ENCODE measurements at places on chromosomes 2 and 18. TPM values are rescaled to one million over a fixed set of nuclear protein-coding genes. Genes with fewer than 3 reads are reported as not detected.

- H3K4me3 ChIP-seq, result no peak overlapping the region
- peaks cover 8% of the 10 kb centered on the region for H3K4me1 ChIP-seq
- H3K36me3 ChIP-seq, result no peaks in the 10 kb centered on the region
- H3K27ac ChIP-seq, result no peak overlapping the region
- no peaks in the 10 kb centered on the region for H3K27me3 ChIP-seq
Measured at GRCh38 chr2:19576411-19576810, 218.0 kb upstream of the OSR1 start.

DNA sequence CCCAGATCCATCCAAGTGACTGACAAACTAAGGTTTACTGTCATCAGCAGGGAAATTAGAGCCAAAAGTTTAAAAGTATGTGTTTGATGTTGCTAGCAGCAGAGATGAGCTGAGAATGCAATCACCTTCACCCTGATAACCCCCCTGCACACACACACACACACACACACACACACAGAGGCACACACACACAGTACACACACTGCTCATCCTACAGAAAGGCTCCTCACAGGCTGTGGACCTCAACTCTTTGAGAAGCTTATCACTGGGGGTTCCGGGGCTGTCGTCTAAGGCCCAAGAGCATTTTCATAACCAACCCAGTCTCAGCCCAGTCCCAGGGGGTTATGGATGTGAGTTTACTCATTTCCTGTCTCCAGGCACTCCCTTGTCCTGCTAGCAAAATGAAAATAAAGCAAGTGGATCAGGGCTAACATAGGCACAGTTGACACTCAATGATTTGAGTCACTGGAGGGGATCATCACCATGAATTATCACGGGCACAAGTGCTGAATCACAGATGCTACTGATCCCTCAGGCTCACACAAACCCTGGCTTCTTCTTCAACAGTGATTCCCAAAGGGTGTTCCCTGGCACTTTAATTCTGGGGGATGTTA, 76.6 kb downstream of the ALK start:
- no peak overlapping the region for H3K27ac ChIP-seq
- H3K27me3 ChIP-seq, result no peaks in the 10 kb centered on the region
- no peaks in the 10 kb centered on the region for H3K4me1 ChIP-seq

The LYG2 gene
- total RNA-seq, result not detected

DNA sequence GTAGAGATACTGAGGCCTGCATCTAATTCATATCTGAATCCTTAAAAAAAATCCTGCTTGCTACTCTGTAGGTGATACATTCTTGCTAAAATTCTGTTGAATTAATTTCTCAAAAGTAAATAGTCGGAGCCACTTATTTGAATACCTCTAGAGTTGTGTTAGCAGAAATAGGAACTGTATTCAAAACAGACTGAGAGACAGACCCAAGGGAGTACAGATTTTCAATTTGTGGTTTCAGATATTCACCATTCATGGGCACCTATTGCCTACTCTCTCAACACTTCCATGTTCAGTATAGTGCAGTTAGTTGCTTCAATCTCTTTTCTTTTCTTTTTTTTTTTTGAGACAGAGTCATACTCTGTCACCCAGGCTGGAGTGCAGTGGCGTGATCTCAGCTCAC, 46.6 kb upstream of the CTLA4 start:
- H3K27me3 ChIP-seq, result no peaks in the 10 kb centered on the region
- no peak overlapping the region for H3K27ac ChIP-seq
- peaks cover 23% of the 10 kb centered on the region for H3K4me1 ChIP-seq

DNA sequence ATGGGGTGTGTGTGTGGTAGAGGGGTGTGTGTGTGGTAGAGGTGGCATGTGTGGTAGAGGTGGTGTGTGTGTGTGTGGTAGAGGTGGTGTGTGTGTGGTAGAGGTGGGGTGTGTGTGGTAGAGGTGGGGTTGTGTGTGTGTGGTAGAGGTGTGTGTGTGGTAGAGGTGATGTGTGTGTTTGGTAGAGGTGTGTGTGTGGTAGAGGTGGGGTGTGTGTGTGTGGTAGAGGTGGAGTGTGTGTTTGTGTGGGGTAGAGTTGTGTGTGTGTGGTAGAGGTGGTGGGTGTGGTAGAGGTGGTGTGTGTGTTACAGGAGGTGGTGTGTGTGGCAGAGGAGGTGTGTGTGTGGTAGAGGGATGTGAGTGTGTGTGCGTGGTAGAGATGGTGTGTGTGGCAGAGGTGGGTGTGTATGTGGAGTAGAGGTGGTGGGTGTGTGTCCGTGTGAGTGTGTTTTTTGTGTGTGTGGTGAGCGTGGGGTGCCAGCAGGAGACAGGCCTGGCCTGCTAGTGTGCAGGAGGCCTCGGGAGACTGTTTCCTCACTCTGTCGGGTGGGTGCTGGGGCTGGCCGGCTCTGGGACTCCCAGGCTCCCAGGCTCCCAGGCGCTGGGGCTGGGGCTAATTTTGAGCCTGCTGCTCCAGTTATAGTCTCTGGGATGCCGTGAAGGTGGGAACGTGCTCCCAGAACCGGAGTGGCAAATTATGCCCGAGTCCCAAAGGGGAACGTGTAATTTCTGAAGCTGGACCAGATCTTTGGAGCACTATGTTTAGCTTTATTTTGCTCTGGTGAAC, 165.2 kb downstream of the DYSF start:
- no peak overlapping the region for H3K4me3 ChIP-seq
- peak overlapping the region; percentile 23 for H3K27ac ChIP-seq
- peaks cover 29% of the 10 kb centered on the region for H3K4me1 ChIP-seq
- peak; percentile 45 for DNase-seq
- no peaks in the 10 kb centered on the region for H3K27me3 ChIP-seq
- H3K36me3 ChIP-seq, result peaks cover 13% of the 10 kb centered on the region

The ANKRD30B gene
- total RNA-seq, result not detected

DNA sequence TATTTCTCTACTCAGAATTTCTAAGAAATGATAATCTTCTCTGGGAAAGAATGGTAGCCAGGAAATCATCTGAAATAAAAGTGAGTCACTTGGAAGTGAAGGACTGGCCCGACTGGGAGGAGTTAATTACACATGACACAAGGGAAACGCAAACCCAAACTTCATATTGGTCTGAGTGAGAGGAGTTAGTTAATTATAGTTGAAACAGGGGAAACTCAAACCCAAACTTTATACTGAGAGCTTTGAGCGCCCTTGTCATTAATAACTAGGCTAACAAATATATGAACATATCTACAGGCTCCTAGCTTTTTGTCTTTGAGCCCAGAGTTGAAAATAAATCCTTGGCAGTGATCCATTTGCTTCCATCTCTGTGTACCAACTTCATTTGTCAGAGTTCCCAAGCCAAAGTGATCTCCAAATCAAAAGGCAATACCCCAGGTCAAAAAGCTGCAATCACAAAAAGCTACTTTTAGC, 187.8 kb upstream of the COL3A1 start:
- peak overlapping the region; percentile 16 for H3K4me3 ChIP-seq
- H3K36me3 ChIP-seq, result no peaks in the 10 kb centered on the region
- H3K27me3 ChIP-seq, result no peaks in the 10 kb centered on the region
- no peaks in the 10 kb centered on the region for H3K4me1 ChIP-seq

The SLC19A3 gene
- total RNA-seq, result not detected

The EGR4 gene
- total RNA-seq, result not detected

DNA sequence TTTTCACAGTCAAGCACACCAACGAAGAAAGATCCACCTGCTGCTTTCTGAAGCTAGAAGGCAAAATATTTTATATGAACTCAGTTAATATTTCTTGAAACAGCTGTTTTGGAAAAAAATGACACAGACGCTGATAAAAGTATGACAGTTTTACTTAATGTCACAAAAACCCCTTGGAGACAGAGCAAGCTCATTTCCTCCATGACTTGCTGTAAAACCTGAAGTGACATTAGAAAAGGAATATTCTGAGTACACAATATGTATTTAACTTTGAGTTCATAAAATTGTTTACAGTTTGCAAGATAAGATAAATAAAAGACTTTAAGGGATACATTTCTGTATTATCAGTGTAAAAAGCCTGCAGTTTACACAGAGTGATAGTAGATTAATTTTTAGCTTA, 105.4 kb downstream of the DSEL start:
- DNase-seq, result no peak
- no peak overlapping the region for H3K27ac ChIP-seq

GRCh38 chr2:96512341-96512740, 7.2 kb upstream of the NEURL3 start:
- no peaks in the 10 kb centered on the region for H3K27me3 ChIP-seq
- H3K27ac ChIP-seq, result no peak overlapping the region
- peak; percentile 26 for DNase-seq
- H3K4me3 ChIP-seq, result no peak overlapping the region

DNA sequence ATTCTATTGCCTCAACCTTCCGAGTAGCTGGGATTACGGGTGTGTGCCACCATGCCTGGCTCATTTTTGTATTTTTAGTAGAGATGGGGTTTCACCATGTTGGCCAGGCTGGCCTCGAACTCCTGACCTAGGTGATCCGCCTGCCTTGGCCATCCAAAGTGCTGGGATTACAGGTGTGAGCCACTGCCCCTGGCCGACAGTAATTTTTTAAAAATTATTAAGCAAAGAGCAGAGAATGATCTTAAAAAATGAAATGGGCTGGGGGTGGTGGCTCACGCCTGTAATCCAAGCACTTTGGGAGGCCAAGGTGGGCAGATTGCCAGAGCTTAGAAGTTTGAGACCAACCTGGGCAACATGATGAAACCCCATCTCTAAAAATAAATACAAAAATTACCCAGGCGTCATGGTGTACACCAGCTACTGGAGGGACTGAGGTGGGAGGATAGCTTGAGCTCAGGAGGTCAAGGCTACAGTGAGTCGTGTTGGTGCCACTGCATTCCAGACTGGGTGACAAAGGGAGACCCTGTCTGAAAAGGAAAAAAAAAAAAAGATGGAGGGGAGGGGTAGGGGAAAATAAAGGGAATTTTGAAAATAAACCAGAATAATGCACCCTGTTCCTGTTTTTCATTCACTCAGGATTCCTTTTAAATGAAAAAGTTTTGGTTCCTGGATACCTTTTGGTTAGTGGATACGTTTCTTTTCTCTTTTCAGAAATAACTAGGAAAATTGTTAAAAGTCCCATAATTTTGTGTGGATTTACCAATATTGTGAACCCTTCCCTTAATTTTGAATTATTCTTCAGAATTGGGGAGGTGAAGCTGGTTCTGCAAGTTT, 33.9 kb downstream of the MAP4K4 start:
- no peaks in the 10 kb centered on the region for H3K36me3 ChIP-seq
- no peak for DNase-seq
- no peak overlapping the region for H3K27ac ChIP-seq
- peaks cover 58% of the 10 kb centered on the region for H3K4me1 ChIP-seq
- H3K4me3 ChIP-seq, result no peak overlapping the region

The PXDN gene
- total RNA-seq, result 12.8 TPM

GRCh38 chr2:201918616-201919307, 112.4 kb downstream of the CDK15 start:
- H3K36me3 ChIP-seq, result no peaks in the 10 kb centered on the region
- DNase-seq, result no peak
- H3K4me3 ChIP-seq, result no peak overlapping the region
- H3K4me1 ChIP-seq, result no peaks in the 10 kb centered on the region

DNA sequence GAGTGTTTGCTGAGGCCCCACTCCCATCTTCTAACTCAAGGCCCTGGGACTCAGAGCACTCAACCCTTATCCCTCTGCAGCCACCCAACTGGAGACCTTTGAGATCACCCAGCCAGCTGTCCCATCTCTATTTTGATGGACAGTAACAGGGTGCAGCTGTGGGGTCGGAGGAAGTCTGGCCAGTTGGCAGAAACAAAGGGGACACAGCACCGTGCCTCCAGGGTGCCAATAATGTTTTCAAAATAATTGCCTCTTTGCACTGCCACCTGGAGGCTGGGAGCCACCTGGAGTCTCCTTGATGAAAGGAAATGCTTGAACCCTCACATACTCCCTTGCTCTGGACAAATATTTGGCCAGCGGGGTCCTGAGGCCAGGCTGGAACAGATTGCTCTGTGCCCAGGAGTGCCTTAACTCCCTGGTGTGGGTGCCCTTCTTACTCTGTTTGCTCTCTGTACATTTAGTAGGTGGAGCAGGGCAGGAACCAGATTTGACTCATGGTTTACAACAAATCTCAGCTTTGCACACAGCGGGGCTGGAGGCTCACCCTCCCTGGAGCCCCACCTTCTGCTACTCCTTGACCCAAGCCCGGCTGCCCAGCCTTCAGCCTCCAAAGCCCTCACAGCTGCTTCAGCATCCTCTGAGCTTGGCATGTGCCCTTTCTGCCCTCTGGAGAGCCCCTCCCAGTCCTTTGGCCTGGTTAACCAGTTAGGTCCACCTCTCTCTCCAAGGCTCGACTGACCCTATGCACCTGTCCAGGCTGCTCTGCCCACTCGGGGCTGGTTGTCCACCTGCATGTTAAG, 17.2 kb downstream of the MAL start:
- H3K4me3 ChIP-seq, result peak overlapping the region; percentile 25
- H3K27me3 ChIP-seq, result no peaks in the 10 kb centered on the region
- no peak overlapping the region for H3K27ac ChIP-seq
- no peaks in the 10 kb centered on the region for H3K36me3 ChIP-seq
- peaks cover 9% of the 10 kb centered on the region for H3K4me1 ChIP-seq

DNA sequence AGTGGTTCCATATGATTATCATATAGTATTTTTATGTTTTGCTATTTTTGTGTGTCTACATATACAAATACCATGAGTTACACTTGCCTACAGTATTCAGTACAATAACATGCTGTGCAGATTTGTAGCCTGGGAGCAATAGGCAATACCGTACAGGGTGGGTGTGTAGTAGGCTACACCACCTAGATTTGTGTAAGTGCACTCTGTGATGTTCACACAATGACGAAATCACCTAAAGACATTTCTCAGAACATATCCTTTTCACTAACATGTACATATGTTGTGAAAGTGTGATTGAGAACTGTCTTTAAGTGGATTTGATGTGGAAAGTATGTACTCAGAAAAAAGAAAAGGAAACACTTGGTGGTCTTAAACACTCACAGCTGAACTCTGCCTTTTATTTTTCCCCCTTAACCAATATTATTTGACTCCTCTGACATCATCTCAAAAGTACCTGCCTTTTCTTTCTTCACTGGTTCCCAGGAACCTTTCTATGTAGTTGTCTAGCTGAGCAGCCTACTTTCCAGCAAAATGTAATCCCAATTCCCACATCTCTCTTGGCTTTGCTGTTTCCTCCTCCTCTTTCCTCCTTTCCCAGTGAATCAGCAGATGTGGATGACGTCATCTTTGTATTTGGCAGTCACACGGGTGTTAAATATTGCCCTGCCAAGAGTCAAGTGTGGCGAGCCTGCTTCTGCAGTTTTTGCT, 47.7 kb downstream of the OSBPL6 start:
- H3K4me1 ChIP-seq, result peaks cover 58% of the 10 kb centered on the region
- H3K36me3 ChIP-seq, result no peaks in the 10 kb centered on the region
- DNase-seq, result no peak
- H3K27me3 ChIP-seq, result no peaks in the 10 kb centered on the region
- H3K27ac ChIP-seq, result peak overlapping the region; percentile 90

Data from psoas muscle (tissue), 8 donors.